NCI-H446 treated with DMSO at 0.1 percent for 48 hours (cell line): ENCODE measurements at places on chromosomes 11 and 22.
A peak's percentile ranks its signal among the peaks of the same experiment; 100 is the strongest.

DNA sequence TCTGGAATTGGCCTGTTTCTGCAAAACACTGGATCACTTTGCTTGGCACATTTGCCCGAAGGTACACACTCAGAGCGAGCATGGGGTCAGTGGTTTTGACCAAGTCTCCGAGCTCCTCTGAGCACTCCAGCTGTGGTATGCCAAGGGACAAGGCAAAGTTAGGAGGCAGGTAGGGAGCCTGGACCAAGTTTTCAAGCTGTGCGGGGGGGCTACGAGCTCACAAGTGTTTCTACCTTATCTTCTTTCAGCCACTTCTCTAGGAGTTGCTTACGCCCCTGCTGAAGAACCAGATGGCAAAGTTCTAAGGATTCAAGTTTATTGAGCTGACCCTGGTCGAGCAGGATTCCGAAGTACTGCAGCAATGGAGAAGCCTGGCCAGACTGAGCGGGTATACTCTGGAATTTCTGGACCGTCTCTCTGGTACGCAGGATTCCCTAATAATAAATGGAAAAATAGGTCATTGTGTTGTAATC is 54.7 kb upstream of the SLC25A1 start:
- no peak for DNase-seq

DNA sequence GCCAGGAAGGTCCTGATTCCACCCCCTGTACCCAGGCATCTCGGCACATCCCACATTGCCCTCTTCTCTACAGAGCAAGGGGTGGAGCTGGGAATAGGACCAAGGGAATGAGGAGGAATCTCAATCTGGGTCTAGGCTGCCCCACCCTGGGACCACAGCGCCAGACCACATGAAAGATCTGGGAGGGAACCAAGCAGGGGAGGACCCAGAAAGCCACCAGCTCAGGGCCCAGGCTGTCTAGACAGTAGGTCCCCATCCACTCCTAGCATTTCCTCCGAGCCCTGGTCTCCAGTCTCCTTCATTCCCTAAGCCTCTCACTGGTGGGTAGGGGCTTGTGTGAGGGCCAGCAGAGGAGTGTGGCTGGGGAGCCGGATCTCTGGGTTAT is 11.6 kb downstream of the PHLDB1 start:
- DNase-seq: no peak

DNA sequence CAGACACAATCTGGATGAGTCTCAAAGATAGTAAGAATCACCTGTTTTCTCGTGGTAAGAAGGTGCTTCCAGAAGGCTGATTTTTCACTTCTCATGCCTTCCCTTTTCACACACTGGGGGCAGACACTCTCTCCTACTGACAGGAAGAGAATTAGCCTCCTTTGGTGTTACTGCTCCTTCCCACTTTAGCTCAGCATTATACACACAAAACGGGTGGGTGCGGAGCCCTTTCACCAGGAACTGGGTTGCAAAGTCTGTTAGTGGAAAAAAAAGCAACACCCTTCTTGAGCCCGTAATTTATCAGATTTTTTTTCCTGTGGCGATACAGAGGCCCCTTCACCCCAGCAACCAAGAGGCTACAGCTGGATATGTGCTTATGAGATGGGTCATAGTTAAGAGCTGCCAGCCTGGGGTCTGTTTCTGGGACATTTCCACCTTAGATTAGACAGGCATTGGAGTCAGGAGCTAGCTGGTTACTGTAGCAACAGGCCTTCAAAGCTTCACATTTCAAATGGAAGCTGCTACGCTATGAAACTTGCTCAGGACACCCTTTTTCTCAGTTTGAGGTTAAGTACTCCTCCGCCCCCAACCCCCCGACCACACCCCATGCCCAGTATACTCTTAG is 48.1 kb downstream of the SNX19 start:
- no peak for DNase-seq

GRCh38 chr11:267491-267994 is 10.7 kb upstream of the NLRP6 start:
- DNase-seq: no peak

DNA sequence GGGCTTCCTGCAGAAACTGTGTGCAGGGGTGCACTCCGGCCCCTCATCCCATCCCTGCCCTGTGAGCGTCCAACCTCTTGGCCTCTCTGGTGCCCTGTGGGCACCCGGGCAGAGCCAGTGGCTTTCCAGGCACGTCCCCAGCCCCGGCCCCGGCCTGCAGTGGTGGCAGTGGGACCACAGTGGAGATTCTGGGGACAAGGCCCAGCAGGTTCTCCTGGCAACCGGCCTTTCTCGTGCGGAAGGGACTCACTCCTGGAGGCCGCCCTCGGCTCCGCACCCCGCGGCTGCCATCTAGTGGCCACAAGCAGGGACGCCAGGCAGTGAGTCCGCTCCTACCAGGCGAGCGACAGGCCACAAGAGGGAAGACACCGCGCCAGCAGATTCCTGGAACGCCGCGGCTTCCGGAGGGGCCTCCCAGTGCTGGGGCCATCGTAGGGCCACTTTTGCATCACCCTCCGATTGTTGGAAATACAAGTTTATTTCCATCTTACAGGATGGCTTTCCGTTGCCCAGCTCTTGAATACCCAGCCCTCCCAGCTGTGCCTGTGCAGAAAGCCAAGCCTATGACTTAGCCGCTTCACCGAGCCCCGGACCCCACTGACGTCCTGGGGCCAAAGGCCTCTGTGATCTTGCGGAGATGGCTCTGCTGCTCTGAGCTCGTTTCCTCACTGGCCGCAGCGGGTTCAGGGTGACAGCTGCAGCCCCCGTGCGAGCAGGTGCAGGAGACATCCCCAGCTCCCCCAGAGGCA is 357.3 kb downstream of the CTTN start:
- peak; percentile 19 for DNase-seq

DNA sequence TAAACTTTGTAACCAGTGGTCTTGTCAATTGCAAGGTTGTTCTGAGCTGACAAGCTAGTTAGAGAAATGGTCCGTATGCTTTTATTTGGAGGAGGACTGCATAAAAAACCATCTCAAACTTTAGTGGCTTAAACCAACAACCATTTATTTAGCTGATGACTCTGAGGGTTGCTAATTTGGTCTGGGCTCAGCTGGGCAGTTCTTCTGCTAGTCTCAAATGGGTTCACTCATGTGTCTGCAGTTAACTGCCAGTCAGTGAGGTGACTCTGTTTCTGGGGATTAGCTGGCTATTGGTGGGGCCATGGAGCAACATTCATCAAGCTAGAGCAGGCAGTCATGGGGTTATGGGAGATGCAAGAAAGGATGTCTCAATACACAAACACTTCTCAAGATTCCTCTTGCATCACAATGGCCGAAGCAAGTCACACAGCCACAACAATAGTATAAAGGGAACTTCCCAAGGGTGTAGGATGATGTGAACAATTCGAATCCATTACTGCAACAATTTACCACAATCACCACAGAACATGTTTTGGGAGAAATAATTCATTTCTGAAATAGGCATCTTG is 521.9 kb downstream of the INSC start:
- no peak for DNase-seq

- no peak for DNase-seq
Measured at GRCh38 chr11:82980292-82980691, 78.8 kb downstream of the DDIAS start.

DNA sequence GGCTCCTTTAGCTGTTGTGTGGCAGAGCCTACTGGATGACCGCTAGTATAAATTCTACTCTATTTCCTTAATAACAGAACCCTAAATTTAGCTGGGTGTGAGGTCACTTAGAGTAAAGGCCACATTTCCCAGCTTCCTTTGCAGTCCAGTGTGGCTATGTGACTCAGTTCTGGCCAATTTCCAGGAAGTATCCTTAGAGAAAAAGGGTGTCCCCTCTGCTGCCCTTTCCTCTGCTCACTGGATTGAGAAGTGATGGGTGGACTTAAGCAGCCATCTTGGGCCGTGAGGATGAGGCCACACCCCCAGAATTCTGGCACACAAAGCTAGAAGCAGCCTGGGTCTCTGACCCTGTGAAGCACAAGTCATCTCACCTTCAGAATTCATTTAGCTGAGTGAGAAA is 11.7 kb upstream of the RASD2 start:
- DNase-seq: no peak

- no peak for DNase-seq
Measured at GRCh38 chr11:111589886-111590499, 12.3 kb upstream of the SIK2 start.

DNA sequence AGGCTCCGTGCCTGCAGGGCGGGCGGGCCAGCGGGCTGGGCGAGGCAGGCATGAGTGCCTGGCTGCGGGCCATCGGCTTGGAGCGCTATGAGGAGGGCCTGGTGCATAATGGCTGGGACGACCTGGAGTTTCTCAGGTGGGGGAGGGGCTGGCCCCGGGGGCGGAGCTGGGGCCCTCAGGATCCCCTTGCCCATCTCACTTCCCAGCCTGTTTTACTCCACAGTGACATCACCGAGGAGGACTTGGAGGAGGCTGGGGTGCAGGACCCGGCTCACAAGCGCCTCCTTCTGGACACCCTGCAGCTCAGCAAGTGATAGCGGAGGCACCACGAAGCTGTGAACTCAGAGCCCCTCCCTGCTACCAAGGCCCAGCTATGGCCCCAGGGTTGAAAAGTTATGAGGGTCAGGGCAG is 5.9 kb downstream of the PHOX2A start:
- DNase-seq: no peak

GRCh38 chr11:62682518-62682917 is 3.6 kb upstream of the UBXN1 start:
- DNase-seq: no peak

- DNase-seq: no peak
Measured at GRCh38 chr11:70383664-70384565, 14.4 kb upstream of the CTTN start.

DNA sequence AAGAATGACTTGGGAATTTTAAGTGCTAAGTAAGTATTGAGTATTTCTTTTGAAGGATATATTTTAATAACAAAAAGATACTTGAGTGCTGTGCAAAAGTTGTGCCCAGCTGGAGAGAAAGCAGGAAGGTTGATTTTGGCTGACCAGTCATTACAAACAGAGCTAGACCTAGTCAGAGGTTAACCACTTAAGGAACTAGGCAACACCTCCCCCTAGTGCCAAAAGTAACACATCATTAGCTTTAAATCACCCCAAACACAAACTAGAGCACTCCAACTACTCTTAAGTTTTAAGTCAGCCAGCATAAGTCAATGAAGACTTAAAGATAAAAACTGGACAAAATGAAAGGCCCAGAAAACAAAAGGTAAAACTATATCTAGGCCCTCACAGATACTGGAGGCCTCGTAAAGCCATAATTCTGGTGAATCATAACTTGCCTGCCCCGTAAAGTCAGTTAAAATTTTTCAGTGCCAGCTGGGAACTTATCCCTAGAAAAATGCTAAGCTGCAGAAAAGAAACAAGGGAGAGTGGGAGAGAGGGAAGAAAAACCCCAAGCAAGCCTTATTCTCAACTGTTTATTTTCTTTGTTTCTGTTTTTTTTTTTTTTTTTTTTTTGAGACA is 4.6 kb downstream of the TMEM9B start:
- DNase-seq: peak; percentile 40

DNA sequence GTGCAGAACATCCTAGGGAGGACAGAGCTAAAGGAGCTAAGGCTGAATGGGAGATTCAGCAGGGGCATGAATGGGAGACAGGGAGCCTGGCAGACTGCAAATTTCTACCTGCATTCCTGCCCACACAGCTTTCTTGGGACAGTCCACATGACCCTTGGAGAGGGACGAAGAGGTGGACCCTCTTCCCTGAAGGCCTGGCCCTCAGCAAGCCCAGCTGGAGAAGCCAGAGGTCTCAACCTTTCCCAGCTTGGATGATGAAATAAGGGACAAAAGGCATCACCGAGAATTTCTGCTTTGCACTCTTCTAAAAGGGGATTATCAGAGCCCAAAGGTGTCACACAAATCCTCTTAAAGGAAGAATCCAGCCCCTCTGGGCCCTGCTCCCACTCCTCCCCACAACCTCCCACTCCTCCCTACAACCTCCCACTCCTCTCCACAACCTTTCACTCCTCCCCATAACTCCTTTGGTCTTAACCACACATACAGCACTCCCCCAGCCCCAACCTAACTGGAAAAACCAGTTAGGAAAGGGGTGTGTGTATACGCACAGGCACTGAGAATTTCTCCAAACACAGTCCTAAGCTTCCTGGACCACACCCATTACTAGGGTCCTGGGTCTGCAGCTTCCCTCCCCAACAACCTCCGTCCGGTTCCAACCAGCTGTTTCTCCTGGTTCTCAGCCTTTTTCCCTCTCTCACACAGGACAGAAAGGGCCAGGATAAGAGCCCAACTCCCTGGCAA is 38.4 kb downstream of the RPL27A start:
- DNase-seq: no peak

GRCh38 chr11:78547931-78548705 is 26.5 kb downstream of the NARS2 start:
- no peak for DNase-seq

- no peak for DNase-seq
Measured at GRCh38 chr11:106381895-106382294, 304.4 kb downstream of the AASDHPPT start.

- DNase-seq: no peak
Measured at GRCh38 chr11:32454993-32455392, 19.7 kb upstream of the WT1 start.

DNA sequence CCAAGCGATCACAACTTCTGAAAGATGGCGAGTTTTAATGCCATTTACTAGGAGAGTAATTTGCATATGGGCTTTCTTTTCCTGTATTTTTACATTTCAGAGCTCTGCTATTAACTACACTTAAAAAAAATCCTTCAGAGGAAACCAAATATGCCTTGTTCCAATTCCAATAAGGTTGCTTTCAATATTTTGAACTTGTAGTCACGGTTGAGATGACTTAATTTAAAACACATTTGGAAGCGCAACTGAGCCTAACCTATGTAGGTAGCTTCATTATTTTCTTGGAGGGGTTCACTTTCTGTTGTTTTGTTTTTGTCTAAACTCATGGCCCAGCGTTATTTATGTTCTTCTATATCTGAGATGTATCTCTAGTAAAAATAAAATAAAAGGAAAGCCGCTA is 93.4 kb downstream of the BLID start:
- DNase-seq: no peak

DNA sequence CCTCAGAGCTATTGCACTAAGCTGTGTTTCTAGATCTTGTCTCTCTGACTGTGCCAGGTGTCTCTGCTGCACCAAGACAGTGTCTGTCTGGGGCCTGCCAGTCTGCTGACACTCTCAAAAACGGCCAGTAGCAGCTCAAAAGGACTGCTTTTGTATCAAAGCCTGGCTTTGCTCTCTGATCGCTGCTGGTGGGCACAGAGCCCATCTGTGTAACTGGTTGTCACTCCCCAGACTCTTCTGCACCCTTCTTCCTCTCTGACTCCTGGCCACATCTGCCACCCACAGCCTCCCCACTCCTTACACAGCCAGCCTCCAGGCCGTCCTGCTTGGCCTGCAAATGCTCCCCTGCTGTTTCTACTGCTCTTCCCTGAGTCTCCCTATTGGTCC is 26.5 kb downstream of the MED15 start:
- DNase-seq: no peak

- no peak for DNase-seq
Measured at GRCh38 chr11:75996523-75997442, 181.8 kb downstream of the UVRAG start.
